ENCODE measurements at places on chromosomes 5 and 9.
A peak's percentile ranks its signal among the peaks of the same experiment; 100 is the strongest.

DNA sequence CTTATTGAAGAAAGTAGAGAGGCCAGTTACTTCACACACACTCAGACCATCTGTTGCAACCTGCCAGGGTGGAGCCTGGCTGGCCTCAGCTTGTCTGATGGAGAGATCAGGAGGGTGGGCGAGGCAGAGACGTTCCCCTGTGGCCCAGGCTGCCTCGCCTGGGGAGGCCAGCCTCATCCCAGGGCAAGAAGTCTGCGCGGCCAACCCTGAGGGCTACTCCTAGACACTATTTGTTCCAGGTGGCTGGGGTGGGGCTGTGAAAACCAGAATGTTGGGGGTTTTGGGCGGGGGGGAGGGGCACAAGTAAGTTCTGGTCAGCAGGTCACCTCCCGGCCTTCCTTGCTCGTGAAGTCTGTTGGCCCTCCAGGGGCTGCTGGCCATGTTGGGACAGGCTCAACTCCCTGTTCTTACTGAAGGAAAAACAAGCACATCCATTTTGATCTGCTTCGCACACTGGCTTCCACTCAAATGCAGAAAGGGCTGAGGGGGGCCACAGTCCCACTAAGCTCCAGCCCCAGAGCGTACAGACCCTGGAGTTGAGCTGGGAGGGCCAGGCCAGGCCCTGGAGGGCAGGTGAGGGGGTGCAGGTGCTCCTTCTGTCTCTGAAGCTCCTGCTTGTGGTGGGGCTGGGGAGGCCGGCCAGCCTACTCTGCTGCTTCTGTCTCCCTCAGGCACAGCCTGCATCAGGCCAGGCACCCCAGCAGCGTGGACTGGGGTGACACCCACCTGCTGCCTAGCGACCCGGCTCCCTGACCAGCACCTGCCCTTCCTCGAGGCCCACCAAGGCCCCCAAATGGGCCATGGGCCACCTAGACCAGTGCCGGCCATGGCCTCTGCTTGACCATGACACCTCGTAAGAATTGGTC, 46.6 kb downstream of the SECISBP2 start:
- no peak for DNase-seq

- DNase-seq = peak; percentile 78
These were observed 947 bp upstream of the MARCHF3 start for GRCh38 chr5:127031147-127031862.

GRCh38 chr5:145244251-145244650, 590.9 kb downstream of the PRELID2 start:
- DNase-seq = no peak

- no peak for DNase-seq
These were observed 218.6 kb downstream of the ESM1 start for GRCh38 chr5:54766748-54767147.

- DNase-seq = no peak
These were observed 33.8 kb upstream of the KDM4C start for GRCh38 chr9:6723881-6724420.

GRCh38 chr5:164312801-164313200, 807.4 kb downstream of the MAT2B start:
- DNase-seq = no peak

DNA sequence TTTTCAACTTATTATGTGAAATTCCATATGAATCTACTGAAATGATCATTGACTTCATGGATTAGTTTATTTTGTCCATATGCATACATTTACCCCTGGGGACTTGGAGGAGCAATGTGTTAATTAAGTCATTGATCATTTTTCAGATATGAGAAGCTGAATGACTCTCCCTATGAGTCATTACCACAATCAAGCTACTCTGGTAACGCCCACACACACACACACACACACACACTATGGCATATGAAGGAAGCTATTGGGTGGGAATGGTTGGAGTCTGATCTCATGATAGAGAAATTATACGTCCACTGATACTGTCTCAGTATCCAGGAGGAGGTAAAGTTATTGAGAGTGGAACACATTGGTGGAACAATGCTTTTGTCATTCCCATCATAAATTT, 528.9 kb downstream of the AGTPBP1 start:
- no peak for DNase-seq

DNA sequence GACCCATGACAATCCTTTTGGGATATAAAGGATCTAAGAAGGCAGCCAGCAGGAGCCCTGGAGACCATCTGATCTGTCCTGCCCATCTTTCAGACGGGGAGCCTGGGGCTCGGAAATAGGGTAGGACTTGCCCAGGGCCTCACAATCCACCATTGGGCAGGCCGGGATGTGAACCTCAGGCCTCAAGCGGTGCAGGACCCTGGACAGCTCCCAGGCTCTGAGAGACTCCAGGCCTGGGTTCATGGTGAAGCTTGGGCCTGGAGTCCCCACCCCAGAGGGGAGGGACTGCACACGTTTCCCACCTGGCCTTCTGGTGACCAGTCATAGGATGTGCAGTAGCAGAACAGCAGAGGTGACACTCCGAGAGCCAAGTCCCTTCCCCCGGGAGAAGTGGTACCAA, 36.6 kb upstream of the RAPGEF1 start:
- peak; percentile 20 for DNase-seq

DNA sequence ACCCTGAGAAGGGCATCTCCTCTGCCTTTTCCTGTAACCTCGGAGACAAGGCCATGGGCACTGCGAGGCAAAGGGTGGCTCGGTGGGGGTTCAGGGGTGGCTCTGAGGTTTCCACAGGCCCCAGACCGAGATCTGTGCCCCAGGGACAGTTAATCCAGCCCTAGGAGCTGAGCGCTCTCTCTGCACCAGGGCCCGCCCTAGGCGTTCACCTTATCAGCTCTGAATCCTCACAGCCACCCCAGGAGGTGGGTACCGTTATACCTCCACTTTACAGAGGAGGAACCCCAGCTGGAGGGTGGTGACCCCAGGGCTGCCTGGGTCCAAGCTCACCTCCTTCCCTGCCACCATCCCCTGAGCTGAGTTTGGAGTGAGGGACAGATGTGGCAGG, 2.3 kb upstream of the ENG start:
- DNase-seq = no peak

- no peak for DNase-seq
These were observed 41.9 kb downstream of the RAI14 start for GRCh38 chr5:34698109-34698419.

DNA sequence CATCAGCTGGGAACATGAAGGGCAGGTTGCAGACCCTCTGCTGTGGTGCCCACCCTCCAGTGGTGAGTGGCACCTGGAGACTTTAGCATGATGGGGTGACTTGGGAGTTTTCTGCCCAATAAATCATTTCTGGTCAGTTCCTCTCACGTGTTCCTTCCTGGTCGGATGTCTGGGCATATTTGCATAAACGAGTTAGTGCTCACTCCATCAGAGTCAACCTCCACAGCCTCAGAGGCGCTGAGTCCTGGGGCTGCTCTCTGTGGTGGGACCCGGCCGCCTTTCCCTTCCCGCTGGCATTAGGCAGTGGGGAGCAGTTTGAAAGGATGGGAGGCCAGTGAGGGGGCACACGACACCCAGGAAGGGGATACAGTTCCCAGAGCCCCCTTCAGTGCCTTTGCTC, 114.0 kb upstream of the FCN2 start:
- DNase-seq = no peak

GRCh38 chr9:114798101-114798500, 7.7 kb downstream of the TNFSF15 start:
- DNase-seq = no peak

DNA sequence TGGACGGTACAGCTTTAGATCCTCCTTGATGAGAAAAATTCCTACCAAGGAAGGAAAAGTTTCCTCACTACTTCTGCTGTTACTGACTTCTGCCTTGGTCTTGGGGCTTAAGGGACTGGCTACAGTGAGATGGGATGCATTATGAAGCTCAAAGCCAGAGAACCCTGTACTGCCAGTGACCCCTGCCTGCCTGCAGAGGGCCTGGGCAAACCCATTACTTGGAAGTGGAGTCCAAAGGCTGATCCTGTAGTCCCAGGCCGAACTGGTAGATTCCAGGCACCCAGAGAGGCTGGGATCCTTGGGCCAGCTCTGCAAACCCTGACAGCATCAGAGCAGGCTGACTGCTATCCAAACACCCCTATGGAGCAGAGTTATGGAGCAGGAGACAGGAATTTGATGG, 25.7 kb upstream of the NR5A1 start:
- DNase-seq = no peak

DNA sequence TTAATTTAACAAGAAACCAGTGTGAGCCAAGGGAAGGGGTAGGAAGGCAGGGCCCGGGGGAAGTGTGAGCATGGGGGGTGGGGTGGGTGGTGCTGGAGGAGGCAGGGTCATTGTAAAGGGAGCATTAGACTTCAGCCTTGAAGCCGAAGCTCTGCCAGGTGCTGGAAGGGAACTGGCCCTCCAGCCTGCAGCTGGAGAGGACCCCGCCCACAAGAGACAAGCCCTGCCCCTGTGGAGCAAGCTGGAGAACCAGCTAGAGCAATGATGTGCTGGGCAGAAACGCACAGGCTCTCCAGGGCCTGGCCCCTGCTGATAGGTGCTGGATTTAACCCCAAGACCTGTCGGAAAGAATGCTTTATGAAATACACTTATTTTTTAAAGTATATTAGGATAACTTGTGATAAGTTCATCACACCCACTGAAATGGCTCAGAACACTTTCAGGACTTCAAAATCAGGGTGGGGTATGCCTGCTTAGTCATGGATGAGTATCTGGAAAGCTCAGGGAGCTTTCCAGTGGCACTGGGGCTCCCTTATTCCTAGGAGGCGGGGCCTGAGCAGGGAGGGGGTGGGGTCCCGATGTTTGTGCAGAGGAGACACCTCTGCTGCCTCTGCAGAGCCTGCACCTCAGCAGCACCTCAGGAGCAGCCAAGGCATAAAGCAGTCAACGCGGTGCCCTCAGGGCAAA, 27.1 kb downstream of the UBE2QL1 start:
- no peak for DNase-seq

DNA sequence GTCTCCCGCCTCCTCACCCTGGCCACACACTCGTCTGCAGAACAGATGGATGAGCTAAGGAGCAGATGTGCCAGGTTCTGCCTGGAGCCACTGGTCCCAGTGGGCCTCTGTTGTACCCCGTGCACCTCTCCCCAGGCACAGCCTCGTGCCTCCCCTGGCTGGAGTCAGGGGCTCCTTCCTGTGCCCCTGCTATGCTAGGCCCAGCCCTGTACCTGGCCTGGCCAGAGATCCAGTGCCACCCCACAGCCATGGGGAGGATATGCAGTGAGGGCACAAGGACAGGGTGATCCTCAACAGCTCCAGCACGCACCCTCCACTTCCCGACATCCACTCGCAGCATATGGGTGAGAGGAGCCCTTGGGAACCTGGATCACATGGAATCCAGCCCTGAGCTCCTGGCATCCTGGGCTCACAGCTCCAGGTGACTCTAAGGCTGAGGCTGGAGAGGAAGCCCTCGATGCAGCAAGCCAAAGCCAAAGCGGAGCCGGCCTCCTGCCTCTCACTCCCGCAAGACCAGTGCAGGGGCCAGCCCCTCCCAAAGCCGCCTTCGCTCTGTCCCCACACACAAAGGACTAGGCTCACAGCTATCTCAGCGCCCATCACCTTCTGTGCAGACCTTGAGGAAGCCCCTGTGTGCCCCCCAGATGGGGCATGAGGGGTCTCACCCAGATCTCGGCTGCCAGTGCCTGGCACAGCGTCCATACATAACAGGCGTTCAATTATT, 23.7 kb upstream of the ADAMTS2 start:
- DNase-seq = no peak

DNA sequence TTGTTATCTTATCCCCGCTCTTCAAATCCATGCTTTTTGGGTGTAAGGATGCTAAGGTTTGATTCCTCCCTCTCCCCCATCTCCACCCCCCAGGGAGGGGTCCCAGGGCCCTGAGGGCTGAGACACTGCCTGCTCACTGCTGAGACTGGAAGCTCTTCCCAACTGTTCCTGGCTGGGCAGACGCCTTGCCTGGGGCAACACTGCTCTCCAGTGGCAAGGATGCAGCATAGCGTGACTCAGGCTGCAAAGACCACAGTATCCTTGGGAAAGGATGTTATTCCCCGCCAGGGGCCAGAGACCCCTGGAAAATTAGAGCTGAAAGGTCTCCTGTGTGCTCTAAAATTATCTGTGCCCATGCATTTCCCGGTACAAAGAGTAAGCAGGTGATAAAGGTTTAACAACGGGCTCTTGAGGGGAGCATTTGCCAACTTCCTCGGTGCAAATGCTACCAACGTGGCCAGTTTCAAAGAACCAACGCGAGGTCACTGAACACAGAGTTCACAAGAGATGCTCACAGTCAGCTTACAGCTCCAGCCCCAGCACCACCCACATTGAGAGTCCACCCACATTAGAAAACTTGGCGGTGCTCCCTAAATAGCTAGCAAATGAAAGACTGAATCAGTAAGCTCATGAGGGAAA, 271.9 kb downstream of the NSG2 start:
- DNase-seq = no peak

GRCh38 chr5:53991942-53992341, 318.4 kb downstream of the ARL15 start:
- no peak for DNase-seq

- no peak for DNase-seq
These were observed 357.6 kb downstream of the RAB3C start for GRCh38 chr5:58940446-58940845.

DNA sequence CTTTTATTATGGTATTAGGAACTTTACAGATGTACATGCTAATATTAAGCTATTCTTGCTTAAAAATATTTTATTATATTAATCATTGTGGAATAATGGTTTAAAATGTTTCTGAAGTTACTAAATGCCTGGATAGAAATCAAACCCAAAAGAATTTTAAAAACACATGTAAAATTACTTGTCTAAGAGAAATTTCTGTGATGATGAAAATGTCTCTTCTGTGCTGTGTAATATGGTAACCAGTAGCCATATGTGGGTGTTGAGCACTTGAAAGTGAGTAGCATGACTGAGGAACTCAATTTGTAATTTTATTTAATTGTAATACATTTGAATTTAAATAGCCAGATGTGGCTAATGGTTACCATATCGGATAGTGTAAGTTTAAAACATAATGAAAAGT, 66.7 kb upstream of the HSPB3 start:
- no peak for DNase-seq

- no peak for DNase-seq
These were observed 532.8 kb downstream of the PTPRD start for GRCh38 chr9:10080012-10080411.

DNA sequence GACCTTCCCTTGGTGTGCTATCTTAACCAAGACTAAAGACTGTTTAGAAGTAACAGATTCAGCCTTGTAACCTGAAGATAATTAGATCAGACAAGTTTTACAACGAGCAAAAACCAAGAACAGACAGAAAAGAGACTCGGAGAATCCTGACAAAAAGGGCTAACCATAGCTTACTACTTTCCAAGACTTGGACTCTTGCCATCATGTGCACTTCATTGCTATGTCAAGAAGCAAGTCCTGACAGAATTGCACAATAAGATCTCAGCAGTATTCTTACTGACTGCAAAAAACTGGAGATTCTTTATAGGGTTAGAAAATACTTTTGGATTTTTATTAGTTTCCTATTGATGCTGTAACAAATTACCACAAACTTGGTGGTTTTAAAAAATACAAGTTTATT, 1539.0 kb upstream of the NUDT12 start:
- DNase-seq = no peak

- no peak for DNase-seq
These were observed 95.7 kb downstream of the HSD17B3 start for GRCh38 chr9:96206156-96206751.

All from right kidney (tissue), 9 donors.